ENCODE measurements at places on chromosomes 3 and 15.
A peak's percentile ranks its signal among the peaks of the same experiment; 100 is the strongest.

DNA sequence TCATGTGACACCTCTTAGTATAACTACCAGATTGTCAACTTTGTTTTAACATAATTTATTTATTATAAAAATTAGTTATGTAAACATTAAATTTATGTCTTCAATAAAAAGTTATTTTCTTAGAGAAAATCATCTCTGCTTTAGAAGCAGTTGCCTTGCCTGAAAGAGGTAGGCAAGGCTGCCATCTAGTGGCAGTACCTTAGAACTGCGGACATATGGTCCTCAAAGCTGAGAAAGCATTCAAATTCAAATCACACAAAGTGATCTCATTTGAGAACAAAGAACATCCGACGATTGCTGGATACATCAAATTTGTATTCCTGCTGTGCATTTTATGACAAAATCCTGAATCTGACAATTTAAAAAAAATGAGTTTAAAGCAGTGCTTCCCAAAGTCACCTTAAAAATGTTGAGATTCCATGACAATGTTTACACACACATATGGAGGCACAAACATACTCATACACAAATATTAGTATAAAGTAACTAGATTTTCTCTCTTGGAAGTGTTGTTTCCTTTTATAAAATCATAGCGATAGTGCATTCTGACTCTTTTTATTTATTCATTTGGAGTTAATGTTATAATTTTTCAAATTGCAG lies 617.4 kb downstream of the CADM2 start:
- peak; percentile 63 for DNase-seq

- DNase-seq, result no peak
Measured at GRCh38 chr15:60960517-60960916, 268.6 kb downstream of the RORA start.

GRCh38 chr15:45457220-45457619 lies 65.3 kb downstream of the SLC30A4 start:
- no peak for DNase-seq

- DNase-seq, result peak; percentile 93
Measured at GRCh38 chr15:99123713-99124451, 19.0 kb downstream of the SYNM start.

- DNase-seq, result no peak
Measured at GRCh38 chr3:186442162-186442561, 80.1 kb upstream of the DGKG start.

DNA sequence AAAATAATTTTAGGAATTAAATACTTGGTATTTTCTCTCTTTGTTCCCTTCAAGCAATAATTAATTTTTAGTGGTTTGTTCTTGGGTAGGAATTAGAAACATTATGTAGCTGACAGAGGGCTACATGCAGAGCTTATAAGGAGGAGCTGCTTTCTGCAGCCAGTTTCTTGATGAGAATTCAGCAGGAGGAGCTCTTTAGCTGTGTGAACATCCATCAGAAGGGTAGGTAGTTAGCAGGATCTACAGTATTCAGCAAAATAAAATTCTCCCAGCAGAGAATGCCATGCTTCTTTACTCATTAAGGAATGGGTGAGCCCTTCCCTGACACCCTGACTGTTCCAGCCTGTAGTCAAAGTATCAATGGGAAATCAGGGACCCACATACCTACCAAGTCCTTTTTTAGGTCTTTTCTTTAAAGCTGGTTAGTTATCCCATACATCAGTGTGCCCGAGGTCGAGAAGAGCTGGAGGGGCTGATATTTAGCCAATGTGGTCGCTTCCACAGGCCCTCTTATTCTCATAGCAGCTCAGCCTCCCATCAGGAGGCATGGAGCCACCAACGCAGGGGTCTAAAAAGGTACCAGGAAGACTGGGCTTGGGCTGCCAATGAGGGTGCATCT lies 54.0 kb downstream of the KCNAB1 start:
- DNase-seq, result no peak

DNA sequence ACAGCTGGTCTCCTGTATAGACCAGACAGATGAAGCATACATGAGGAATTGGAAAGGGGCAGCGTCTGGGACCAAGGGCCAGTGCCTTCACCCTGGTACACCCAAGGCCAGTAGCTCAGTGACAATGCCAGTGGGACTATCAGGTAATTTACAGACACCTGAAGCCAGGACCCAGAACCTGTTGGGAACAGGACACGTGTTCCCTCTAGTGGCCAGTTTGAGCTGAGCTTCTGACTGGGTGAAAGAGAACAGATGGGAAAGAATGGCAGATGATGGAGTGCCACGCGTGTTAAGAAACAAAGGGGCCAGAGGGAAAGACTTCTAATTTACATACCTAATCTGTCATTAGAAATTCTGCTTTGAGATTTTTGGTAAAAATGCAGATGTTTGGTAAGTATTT lies 5.1 kb upstream of the SLC25A38 start:
- peak; percentile 80 for DNase-seq

GRCh38 chr3:170368921-170369320 lies 11.4 kb downstream of the SKIL start:
- no peak for DNase-seq

GRCh38 chr3:58104712-58105111 lies 96.5 kb downstream of the FLNB start:
- no peak for DNase-seq

DNA sequence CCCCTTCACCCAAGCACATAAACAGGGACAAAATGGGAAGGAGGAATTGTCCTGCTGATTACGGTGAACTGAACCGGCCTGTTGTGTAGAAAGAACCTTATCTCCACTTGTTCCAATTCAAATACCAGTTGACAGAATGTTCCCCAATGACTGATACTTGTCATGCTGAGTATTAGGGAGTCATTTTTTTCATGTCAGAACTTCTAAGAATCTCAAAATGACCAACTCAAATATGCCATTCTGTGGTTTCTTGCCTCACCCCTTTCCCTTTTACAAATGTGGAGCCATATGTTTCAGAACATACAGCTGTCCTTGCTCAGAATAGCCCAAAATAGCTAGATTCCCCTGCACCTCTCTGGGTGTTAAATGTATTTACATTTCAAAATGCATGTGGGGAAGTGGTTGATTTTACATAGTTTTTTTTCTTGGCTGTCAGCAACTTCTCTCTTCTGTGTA lies 405.9 kb upstream of the TBL1XR1 start:
- no peak for DNase-seq

DNA sequence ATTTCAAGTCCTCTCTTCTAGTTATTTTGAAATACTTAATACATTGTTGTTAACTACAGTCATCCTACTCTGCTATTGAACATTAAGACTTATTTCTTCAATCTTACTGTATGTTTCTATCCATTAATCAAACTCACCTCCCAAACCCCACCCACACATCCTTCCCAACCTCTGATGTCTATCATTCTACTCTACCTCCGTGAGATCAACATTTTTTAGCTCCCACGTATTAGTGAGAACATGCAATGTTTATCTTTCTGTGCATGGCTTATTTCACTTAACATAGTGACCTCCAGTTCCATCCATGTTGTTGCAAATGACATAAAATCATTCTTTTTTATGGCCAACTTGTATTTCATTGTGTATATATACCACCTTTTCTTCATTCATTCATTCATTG lies 236.6 kb upstream of the CTNNB1 start:
- no peak for DNase-seq

DNA sequence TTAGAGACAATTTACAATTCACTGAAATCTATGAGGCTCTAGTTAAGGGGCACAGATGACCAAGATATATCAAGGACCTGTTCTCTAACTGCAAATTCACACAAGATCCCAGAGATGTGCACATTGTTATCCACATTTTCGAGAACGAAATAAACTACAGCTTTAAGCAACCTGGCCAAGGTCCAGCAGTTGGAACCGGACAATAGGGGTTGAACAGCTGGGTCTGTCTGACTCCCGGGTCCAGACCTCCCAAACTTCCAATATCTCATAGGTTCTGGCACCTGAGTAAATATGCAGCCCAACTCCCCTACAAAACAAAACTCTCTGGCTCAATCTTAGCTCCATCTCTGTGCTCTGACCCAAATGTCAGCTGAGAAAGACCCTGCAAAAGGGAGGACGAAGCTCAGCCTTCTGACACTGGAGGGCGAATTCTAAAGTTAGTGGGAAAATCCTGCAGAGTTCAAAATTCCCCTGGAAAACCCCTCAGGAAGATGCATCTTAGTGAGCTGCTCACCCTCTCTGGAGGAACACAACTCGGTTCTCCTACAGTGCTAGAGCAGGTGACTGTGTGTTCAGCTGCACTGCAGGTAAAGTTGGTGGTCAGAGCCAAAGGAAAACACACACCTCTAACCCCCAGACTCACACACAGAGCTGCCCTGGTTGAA lies 14.2 kb upstream of the SPATA12 start:
- DNase-seq, result no peak

GRCh38 chr3:158509891-158510290 lies 61.1 kb upstream of the MLF1 start:
- DNase-seq, result no peak

DNA sequence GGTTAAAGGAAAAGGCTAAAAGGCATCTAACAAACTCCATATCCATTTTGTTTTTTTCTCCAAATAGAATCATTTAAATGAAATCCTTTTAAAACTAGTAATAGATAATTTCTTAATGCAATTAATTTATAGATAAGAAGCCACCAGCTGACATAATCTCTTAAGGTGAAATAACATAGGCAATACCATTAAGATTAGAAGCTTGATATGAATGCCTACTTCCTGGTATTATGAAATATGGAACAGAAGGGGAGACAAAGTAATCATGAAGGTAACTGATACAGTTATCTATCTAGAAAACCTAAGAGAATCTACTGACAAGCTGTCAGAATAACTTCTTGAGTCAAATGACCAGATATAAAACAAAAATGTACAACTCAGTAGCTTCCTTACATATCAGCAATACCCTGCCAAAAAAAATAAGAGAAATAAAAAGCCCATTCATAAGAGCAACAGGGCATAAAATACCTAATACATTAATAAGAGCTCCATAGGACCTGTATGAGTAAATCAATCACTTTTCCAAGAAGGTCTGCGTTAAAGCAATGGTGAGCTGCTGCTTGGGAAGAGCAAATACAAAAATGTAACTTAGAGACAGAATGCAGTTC lies 10.7 kb downstream of the EHD4 start:
- no peak for DNase-seq

- DNase-seq, result peak; percentile 70
Measured at GRCh38 chr3:42180901-42181300, 85.1 kb downstream of the CCK start.

DNA sequence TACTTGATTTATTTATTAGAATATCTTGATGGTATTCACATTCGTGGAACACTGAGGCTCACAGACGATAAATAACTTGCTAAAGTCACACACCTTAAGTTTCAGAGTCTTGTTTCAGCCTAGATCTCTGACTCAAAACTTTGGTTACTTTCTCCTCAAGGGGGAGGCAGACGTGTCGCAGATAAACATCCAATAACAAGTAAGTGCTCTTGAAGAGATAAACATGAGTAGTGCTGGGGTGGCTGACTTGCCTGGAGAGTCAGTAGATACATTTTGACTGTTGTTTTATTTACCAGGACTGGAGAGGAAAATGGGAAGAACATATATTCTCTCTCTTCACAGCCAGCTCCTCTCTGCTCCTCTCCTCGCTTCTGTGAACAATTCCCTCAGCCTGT lies 31.3 kb downstream of the FBXO45 start:
- DNase-seq, result no peak

- DNase-seq, result no peak
Measured at GRCh38 chr3:133872161-133872560, 23.5 kb downstream of the RAB6B start.

- DNase-seq, result no peak
Measured at GRCh38 chr15:60372227-60372626, 25.6 kb downstream of the ANXA2 start.

DNA sequence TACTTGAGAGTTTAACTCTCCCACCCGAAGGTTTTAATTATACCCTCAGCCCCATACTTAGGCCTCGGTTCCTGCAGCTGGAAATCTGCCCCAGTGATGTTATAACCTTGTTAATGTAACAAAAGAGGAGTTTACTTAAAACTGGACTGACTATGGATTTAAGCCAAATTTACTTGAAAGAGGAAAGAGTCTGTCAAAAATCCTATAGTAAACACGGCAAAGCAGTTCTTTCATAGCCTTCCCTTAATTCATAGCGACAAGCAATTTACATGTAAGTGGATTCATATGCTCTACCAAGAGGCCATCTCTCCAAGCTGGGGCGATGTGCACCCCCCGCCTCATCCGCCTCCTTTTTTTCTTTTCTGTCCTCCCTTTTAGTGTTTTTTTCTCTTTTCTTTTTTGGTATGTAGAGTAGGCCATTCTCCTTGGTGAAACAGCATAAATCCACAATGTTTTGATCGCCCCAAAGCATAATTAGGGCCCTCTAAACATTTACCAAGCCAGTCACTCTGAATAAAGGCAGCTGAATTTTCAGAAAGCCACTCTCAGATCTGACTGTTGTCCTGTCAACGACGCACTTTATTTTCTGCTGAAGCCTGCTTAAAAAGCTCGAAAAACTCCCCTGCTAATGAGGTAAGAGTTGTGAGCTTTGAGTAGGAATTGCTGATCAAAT lies 373.1 kb upstream of the WNT5A start:
- DNase-seq, result no peak

DNA sequence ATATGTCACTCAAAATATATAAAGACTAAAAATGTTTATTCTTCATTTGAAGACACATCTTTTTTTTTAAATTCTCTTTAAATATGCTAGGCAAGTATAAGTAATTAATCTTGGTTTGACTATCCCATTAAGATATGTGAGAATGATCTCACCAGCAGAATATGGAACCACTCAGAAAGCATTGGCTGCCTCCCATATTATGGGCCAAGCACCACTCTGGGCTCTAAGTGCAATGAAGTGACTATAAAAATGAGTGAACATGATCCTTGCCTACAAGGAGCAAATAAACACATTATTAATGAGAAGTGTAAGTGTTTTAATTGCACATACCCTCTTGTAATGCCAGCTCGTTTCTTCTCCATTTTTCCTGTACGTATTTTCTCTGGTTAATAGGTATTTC lies 328.5 kb downstream of the NAALADL2 start:
- no peak for DNase-seq

- no peak for DNase-seq
Measured at GRCh38 chr3:182906036-182906435, 74.3 kb downstream of the DCUN1D1 start.

- DNase-seq, result no peak
Measured at GRCh38 chr15:76184650-76185035, 124.9 kb downstream of the TMEM266 start.

- DNase-seq, result peak; percentile 46
Measured at GRCh38 chr3:157572559-157573270, 69.5 kb upstream of the VEPH1 start.

GRCh38 chr15:51132384-51133139 lies 37.9 kb upstream of the TNFAIP8L3 start:
- DNase-seq, result peak; percentile 15

- DNase-seq, result no peak
Measured at GRCh38 chr15:29890336-29891095, 68.2 kb upstream of the TJP1 start.

GRCh38 chr3:88058306-88058580 lies 562 bp downstream of the CGGBP1 start:
- no peak for DNase-seq

DNA sequence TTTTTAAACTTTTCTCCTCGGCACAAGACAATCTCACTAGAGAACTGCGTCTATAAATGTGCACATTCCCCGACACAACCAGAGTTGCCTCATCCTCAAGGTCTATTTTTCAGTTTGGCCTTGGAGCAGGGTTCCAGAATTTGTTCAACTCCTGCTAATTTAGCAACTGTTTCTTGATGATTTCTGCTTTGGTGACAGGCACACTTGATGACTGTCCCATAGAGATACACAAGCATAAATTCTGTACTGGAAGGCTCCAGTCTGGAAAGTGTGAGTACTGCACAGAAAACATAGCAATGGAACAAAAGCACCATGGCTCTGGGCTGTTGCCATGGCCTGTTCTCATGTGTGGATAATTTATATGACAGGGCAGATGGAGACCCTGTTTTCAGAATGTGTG lies 379.6 kb upstream of the PDZRN3 start:
- DNase-seq, result no peak

- no peak for DNase-seq
Measured at GRCh38 chr3:175329373-175329772, 470.2 kb downstream of the NAALADL2 start.
